ENCODE measurements at places on chromosomes 2 and 18.

- DNase-seq: no peak
These were observed 530.8 kb downstream of the ADCYAP1 start for GRCh38 chr18:1435487-1435886.

- DNase-seq: no peak
These were observed 154.9 kb downstream of the DTNA start for GRCh38 chr18:34864836-34865497.

GRCh38 chr2:215722125-215722524 is 286.3 kb upstream of the FN1 start:
- DNase-seq: no peak

DNA sequence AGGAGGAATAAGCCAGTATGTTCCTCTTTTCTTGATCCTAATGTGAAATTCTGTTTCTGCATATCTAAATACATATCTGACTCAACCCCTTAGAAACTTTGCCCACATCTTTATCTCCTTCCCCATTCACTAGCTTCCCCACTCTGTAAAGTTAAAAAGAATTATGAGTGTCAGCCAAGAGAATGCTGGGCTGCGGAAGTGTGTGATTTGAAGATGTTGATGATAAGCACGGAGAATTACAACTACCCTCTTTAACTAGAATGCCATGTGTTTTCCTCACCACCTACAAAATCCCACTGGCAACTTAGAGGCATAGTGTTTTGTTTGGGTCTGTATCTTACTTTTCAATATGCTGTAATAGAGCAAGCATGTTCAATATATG is 490.4 kb upstream of the FANCL start:
- no peak for DNase-seq

GRCh38 chr2:177161741-177162460 is 50.7 kb upstream of the HNRNPA3 start:
- DNase-seq: no peak

- no peak for DNase-seq
These were observed 79.8 kb downstream of the MOGAT1 start for GRCh38 chr2:222751238-222751637.

GRCh38 chr2:6914828-6915227 is 2.4 kb upstream of the RNF144A start:
- DNase-seq: no peak

GRCh38 chr2:201128033-201128432 is 12.1 kb downstream of the CFLAR start:
- DNase-seq: no peak

- DNase-seq: no peak
These were observed 67.2 kb downstream of the GREB1L start for GRCh38 chr18:21309248-21309647.

DNA sequence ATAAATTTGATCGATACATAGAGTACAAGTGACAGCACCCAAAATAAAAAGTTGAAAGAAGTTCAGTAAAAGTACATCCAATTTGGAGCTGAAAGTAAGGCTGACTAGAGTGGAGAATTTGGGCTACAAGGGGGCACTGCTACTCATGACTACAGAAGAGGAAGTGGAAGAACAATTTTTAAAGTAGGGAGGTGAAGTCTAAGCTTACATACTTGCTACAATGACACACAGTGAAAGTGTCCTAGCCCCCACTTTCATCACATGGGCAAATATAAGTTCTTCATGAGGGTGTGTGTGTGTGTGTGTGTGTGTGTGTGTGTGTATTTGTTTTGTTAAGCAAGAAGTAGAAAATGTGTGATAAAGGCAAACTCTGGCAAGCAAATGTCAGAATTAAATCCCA is 45.7 kb downstream of the MAP3K2 start:
- DNase-seq: no peak

- DNase-seq: no peak
These were observed 35.0 kb upstream of the DOK6 start for GRCh38 chr18:69365658-69366057.

- DNase-seq: no peak
These were observed 854.4 kb upstream of the SLC39A10 start for GRCh38 chr2:194802589-194802988.

DNA sequence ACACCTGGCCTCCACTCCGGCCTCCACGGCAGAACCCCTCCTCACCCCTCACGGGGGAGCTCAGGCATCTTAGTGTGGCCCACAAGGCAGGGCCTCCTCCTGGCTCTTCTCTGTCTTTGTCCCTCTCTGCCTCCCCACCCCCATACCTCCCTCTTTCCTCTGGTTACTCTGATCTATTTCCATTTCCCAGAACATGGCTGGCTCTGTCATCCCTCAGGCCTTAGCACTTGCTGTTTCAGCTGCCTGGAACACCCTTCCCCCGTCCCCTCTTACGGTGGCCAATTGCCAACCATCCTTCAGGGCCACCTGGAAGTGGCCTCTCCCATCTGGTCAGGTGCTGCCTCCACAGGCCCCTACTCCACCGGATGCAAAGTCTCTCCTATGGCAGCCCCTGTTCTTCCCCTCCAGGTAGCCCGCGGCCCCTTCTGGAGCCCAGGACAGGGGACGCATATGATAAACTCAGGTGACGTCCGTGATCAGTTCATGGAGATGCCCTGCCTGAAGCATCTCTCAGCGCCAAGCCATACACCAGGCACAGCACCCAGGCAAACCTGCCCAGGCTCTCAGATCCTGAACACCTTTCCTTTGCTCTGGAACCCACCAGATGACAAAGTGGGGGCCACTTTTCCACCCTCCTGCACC is 3.6 kb upstream of the ECEL1 start:
- DNase-seq: no peak

DNA sequence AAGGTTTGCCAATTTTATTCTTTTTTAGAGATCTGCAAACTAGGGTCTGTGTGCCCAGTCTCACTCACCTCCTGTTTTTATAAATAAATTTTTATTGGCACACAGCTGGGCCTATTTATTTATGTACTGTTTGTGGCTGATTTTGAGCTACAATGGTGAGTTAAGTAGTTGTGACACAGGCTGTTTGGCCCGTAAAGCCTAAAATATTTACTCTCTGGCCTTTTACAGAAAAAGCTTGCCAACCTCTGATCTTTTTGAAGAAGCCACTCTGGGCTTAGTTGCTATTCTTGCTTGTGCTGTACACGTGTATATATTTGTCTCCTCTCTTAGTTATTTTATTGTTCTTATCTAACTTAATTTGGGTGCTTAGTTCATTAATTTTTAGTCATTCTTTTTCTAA is 14.5 kb downstream of the NAB1 start:
- DNase-seq: no peak

GRCh38 chr2:190407662-190408537 is at the start of gene MFSD6:
Gene MFSD6 (plus strand): TSS chr2:190408355. CDS start chr2:190436030, 27,675 bp downstream.
- peak; percentile 67 for DNase-seq

GRCh38 chr2:104163611-104164130 is 690.2 kb upstream of the POU3F3 start:
- DNase-seq: no peak

- no peak for DNase-seq
These were observed 51.7 kb downstream of the VIT start for GRCh38 chr2:36748166-36748565.

DNA sequence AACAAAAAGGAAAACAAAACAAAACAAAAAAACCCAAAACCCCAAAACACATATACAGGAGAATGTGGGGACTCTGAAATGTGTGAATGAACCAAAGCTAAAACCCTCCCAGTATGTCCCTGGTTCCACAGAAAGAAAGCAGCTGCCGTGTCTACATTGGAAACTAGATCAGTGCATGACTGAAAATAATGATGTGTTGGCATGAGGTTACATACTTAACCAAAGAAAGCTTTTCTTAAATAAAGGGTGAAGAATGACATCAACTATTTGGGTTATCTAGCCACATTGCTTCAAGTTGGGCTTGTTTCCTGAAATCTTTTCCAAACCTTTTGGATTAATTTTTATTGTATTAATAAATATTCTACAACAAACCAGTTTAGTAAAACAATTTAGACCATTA is 91.9 kb upstream of the FN1 start:
- no peak for DNase-seq

DNA sequence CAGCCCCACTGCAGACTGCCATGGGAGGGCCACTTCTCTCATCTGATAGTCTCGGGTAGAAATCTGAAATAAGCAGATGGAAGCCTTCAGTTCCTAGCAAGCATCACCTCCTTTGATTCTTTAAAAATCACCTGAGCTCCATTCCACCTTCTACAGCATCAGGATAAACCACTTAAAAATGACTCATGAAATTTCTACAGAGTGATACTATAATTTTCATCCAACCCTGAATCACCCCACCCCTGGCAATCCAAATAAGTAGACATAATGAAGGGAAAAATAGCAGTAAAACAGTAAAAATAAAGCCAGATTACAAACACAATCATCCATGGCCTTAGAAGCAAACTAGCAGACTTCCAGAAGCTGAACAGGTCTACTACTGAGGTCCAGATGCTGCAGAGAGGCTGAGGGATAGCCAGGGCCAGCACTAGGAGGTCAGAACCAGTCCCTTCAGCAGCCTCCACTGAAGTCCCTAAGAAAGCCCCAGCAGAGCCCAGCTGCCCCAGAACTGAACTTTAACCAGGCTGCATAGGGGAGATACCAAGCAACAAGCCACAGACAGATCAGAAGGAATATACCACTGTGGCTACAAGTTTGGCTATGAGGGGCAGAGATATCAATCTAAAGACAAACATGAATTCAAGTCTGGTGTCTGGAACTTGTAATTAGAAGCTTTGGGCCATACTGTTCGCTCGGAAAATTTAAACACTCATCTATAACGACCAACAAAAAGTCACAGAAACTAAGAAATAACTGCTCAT is 54.7 kb upstream of the RNU4ATAC start:
- DNase-seq: no peak

Data from CD8-positive, alpha-beta T cell (primary cell).